ENCODE measurements at places on chromosomes 3 and 15.

DNA sequence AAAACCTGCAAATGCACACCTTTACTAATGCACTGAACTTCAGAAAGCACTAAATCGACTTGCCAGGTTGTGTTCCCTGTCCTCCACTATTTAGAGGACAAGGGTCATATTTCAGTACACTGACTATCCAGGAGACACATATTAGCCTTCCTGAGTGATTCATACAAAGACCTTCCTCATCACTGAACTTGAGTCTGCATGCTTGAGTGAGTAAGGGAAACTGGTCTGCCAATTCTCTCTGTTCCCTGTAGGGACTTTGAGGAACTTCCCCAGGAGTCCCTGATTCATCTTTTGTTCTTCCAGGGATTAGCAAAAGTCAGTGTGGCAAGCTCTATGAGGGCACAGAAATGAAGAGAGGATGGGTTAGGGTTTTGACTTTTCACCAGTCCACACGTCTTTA lies 565.9 kb downstream of the PDCD6IP start:
- no peak for DNase-seq

DNA sequence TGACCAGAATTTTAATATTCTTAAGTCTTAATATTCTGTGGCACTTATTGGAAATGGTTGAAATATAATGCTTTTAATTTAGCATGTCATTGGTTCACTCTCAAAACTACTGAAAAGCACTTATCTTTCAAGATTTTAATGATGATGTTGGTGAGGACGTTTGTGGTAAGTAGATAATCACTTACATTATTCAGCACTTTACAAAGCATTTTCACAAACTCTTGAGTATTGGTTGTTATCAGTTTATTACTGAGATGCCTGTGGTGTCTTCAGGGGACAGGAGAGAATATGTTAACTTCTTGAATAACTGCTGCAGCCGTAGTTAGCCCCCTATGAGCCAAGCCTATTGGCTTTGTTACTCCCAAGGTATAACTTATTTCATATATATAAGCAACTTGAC lies 15.2 kb downstream of the TGFBR2 start:
- no peak for DNase-seq

- DNase-seq, result no peak
These were observed 114.5 kb downstream of the HERC1 start for GRCh38 chr15:63719281-63719680.

GRCh38 chr15:92520914-92521623 lies 127.4 kb downstream of the ST8SIA2 start:
- DNase-seq, result no peak

GRCh38 chr15:57500979-57501576 lies 90.6 kb upstream of the MYZAP start:
- no peak for DNase-seq

DNA sequence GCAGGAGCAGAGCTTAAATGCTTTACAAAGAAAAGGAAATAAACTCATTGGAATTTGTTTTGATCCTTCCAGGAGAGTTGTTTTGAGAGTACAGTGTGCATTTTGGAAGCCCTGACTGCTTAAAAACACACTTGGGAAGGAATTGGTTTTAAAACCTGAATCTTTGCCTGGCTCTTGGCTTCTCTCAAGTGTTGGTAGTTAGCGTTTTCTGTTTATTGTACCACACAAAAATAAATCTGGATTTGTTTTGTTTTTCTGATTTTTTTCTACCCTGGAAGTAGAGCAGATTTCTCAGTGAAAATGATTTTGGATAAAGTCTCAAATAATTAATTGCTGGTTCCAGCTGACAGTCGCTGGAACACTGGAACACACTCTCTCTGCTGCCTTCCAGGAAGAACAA lies 90.6 kb downstream of the CHST2 start:
- no peak for DNase-seq

DNA sequence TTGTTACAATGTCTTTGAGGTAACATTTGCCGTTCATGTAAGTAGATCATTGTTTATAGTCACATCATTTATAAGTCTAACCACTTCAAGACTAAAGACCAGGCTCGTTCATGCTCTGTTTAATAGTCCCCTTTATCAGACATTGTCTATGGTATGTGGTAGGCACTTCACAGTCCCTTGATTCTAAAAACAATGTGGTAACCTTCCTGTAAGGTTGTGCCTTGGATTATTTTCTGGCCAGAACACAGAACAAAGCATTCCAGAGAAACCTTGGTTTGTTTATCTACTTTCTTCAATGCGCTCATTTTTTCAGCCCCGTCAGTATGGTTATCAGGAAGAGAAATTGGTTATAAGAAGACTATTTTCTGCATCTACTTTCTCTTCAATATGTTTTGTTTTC lies 16.3 kb upstream of the ST3GAL6 start:
- DNase-seq, result no peak

DNA sequence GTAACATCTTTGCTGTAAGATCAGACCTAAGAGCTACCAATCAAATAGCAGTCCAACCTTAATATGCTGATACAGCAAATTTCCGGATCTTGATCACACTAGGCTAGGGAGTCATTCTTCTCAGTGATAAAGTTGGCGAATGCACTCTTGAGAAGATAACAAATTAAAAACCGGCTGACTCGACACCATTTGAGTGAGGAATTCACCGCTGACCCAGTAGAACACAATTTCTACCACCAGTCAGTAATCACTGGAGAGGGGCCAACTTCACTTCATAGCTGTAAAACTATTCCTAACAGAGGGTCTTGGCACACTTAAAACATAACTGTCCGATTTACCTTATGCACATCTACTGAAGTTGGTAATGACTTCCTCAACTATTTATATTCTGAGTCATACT lies 47.2 kb downstream of the MEIS2 start:
- no peak for DNase-seq

All from activated CD8-positive, alpha-beta memory T cell treated with anti-CD3 and anti-CD28 coated beads for 1 hour (primary cell).